Activated T-cell treated with anti-CD3 and anti-CD28 coated beads, Interleukin-2, amount 50 U/mL, for 1 hour (primary cell): ENCODE measurements at places on chromosomes 5 and 9.

DNA sequence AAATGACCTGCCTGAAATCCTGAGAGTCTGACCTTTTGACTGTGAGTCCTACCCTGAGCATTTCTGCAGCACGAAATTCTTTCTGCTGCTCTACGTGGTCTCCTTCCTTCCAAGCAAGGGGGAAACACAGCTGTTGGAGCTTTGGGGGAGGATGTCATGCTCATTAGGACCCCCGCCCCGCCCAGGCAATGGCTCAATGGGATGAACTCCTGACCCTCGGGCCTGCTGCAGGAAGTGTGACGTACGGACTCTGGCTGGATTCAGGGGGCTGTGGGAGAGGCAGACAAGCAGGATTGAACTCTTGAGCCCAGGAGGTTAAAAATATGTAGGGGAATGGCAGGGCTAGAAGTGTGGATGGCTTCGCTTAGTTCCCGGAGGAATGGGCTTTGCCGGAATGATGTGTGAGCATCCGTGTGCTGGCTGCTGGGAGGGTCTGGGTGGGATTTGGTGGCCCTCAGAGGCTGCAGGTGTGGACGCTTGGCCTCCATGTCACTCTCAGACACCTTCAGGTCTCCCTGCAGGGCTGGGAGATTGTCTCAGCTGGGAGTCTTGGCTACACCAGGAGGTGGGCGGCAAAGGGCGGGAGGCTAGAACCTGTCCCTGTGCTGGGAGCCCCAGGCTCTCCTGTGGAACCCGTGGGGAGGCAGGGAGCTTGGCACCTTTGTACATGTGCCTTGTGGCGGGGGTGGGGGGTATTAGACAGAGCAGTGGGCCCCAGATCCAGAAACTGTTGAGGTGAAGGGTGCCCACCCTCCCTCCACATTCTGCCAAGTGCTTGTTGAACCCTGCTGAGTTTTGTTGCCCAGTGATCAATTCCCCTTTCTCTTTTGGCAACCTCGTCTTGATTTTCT, 26.3 kb downstream of the STC2 start:
- DNase-seq = no peak

GRCh38 chr9:14031060-14031414, 282.9 kb downstream of the NFIB start:
- no peak for DNase-seq

DNA sequence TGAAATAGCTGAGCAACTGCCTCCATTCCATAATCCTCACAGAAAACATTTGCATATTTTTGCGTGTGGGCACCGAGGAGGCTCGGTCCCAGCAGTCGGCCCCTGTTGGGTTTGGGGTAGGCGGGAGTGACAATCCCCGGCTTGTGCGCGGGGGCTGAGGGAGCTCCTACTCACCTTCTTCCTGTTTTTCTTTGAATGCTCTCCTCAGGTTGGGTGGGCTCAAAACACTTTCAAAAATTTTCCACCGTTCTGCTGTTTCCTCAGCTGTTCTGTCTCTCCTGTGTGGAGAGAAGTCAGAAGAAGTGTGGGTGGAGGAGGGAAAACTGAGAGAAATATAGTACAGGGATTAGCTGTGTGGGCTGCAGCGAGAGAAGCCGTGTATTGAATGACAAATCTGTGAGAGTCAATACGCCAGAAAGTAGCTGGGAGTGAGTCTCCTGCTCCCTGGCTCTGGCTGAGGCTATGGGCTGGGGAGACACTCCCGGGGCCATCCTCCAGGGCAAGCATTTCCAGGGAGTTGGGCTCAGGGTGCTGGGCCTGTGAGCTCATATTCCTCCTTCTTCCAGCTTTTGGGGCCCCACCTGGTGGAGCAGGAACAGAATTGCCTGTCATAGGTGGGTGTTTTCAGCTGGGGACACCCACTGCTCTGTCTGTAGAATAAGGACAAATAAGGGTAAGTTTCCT, 84.7 kb downstream of the CMYA5 start:
- DNase-seq = no peak

GRCh38 chr9:86798966-86799365, 148.3 kb downstream of the GAS1 start:
- no peak for DNase-seq

GRCh38 chr9:91089405-91090129, 272.2 kb downstream of the AUH start:
- no peak for DNase-seq

DNA sequence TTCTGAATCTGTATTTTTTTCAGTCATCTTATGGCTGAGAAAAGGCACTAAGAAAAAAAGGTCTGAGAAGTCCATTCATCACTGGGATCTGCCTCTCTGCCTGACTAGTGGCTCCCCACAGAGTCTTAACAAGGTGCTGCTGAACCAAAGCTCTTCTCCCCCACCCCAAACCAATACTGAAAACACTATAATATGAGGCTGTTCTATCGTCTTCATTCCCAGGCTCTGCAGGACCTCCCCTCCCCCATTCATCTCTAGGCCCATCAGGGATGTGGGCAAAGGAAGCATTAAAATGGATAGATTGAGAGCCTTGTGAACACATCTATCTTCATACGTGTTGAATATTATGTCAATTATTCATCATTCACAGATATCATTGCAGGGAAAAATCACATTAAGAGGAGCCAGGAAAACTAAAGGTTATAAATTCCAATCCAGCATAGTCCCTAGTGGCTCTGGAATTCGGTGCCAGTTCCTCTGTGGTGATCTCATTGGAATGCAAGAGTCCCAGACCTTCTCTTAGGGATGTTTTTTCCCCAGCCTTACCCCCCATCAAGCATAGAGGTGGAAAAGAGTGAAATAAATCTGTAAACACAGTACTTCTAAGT, 44.3 kb upstream of the GPR151 start:
- no peak for DNase-seq

GRCh38 chr5:107329850-107330249, 340.9 kb downstream of the EFNA5 start:
- DNase-seq = no peak

GRCh38 chr5:135032999-135033861, 798 bp downstream of the PITX1 start:
- DNase-seq = no peak

DNA sequence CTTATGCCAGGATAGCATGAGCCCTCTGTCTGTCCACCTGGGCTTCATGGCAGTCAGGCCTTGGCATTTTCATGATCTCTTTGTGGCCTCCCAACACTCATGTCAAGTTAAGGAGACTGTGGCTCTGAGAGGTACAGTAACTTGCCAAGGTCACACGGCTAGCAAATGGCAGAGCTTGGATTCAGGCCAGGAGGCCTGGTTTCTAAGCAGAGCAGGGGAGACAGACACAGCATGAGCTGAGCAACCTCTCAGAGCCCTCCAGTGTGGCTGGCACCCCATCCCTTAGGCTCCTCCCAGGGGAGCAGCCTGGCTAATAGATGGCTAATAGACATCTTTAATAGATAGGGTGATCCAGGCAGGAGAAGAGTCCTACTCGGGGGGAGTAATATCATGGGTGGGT, 4.1 kb downstream of the SYNPO start:
- DNase-seq = no peak

DNA sequence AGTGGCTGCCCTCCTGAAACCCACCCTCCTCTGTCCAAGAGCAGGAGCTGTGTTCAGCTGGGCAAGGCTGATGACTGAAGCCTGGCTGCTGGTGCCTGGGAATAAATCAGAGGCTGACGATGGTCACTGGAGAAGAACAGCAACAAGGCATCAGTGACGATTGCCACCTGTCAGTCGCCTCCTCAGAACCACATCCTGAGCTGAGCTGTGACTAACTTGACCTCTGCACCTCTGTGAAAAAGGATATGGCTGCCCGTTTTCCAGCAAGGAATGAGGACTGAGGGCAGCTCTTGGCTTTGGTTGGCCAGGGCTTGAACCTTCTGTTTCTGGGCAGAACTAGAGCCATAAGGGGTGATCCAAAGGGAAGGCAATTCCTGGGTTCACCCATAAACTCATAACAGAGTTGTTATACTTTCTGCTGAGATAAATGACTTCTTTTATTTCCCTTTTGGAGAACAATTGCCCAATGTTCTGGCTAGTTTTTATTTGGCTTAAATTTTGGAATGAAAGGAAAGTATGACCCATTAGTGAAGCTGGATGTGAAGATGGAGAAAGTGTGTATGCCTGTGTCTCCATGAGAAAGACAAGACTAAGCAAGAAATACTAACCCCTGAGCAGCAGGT, 40.1 kb downstream of the TRIP13 start:
- DNase-seq = peak; percentile 1
